Panc1 (cell line): ENCODE measurements at places on chromosomes 12 and 14. TPM values are rescaled to one million over a fixed set of nuclear protein-coding genes. Genes with fewer than 3 reads are reported as not detected.

Gene SPX
- total RNA-seq = 0.13 TPM

GRCh38 chr14:21978184-21978998 is 304.8 kb upstream of the OR4E1 start:
- no peaks in the 10 kb centered on the region for H3K36me3 ChIP-seq
- no peaks in the 10 kb centered on the region for H3K27me3 ChIP-seq
- peak; percentile 35 for DNase-seq
- H3K4me1 ChIP-seq = no peaks in the 10 kb centered on the region
- H3K4me3 ChIP-seq = no peak overlapping the region
- H3K27ac ChIP-seq = no peak overlapping the region

DNA sequence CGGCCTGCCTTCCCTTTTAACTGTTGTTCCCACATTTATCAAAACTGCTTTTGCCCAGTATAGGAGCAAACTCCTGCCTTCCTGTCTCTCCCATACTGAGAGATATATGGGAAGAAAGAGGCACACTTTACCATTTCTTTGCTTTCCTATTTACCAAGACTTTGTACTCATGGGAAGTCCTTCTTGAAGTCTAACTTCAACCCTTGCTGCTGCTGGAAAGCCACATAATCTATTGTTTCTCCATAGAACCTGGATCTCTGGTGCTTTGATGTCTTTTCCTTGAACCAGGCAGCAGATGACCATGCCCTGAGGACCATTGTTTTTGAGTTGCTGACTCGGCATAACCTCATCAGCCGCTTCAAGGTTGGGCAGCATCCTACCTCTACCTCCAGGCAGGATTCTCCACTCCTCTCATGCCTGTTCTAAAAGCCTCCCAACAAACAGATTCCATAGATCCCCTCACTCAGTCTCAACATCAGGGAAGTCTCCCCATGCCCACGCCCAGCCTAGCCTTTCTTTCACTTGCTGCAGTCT is 18.4 kb downstream of the PPP1R1A start:
- no peak overlapping the region for H3K27ac ChIP-seq
- no peak for DNase-seq
- no peaks in the 10 kb centered on the region for H3K36me3 ChIP-seq

- no peak overlapping the region for H3K27ac ChIP-seq
- DNase-seq = no peak
Observed at GRCh38 chr12:50589650-50590435, 85.1 kb downstream of the DIP2B start.

GRCh38 chr12:115636546-115636945 is 640.9 kb downstream of the MED13L start:
- DNase-seq = no peak
- no peak overlapping the region for H3K27ac ChIP-seq
- no peak overlapping the region for H3K4me3 ChIP-seq
- no peaks in the 10 kb centered on the region for H3K36me3 ChIP-seq
- no peaks in the 10 kb centered on the region for H3K4me1 ChIP-seq
